ENCODE measurements at places on chromosomes 11 and 22.

DNA sequence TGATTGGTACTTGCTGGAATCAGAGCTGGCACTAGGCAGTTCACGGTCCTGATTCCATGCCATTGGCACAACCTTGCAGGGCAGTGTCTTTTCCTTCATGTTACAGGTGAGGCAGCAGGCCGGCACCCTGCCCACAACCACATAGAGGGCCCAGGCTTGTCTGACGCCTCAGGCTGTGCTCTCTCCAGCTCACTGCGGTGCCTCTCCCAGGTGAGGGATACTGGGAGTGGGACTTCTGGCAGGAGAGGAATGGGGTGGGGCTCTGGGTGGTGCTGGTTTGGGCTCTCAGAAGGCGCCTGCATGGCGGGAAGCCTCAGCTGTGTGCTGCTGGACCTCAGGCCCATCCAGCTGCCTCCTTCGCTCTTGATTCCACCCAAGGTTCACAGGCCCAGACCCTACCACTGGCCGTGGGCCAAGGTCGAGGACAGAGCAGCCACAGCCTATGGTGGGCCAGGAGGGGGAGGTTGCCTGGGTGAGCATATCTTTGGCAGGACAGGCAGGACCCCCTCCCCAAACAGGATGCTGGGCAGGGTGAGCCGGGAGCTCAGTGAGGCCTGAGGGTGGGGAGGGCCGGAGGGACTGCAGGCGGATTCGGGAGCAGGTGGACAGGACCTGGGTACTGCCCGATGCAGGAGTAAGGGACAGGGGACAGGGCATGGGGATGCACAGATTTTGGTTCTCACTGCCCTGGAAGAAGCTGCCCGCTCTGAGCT, 7.0 kb upstream of the MPPED1 start:
- DNase-seq = no peak

DNA sequence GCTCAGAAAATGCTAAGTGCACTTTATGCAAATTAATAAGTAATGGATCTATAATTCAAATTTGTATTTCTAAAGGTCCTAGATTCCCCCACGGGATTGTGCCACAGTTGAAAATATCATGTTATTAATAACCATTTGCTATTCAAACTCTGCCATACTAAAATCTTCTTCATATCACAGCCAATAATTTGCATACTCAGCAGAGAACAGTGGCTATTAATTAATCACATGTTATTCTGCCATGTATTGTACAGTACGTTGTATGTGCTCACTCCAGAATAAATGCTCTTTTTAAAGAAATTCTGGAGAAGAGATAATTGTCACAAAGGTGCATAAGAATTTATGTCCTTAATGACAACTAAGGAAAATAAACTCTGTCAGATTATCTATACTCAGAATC, 184.9 kb upstream of the LUZP2 start:
- no peak for DNase-seq

DNA sequence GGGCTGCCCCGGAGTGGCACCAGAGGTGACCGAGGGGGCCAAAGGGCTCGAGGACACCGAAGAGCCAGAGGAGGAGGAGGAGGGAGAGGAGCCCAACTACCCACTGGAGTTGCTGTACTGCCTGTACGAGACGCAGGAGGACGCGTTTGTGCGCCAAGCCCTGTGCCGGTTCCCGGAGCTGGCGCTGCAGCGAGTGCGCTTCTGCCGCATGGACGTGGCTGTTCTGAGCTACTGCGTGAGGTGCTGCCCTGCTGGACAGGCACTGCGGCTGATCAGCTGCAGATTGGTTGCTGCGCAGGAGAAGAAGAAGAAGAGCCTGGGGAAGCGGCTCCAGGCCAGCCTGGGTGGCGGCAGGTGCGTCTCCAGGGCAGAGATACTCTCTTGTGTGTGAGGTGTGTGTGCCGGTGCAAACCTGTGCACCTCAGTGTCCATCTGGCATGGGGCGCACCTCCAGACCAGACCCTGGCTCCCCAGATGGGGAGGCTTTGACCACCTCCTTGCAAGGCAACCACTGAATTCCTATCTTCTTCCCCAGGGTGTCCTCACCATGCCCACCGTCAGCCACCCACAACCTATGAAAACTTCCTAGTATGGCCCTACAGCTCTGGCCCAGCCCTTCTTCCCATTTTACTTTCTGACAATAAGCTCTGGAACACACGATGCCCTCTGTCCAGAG, 3.4 kb downstream of the NLRP6 start:
- DNase-seq = no peak

- no peak for DNase-seq
Measured at GRCh38 chr11:67423891-67424613, 4.2 kb upstream of the RPS6KB2 start.

DNA sequence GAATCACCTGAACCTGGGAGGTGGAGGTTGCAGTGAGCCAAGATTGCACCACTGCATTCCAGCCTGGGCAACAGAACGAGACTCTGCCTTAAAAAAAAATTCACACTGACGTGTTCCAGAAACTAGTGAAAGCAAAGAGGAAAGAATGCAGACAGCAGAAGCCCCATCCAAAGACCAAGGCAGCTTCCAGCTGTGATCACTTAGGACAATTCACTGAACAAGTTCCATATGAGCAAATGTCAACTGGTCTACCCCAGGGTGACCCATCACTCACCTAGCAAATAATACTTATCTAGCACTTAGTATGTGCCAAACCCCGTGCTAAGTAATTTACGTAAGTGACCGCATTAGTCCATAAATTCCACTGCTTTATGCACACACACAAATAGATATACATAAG, 138.9 kb downstream of the LARGE1 start:
- no peak for DNase-seq

DNA sequence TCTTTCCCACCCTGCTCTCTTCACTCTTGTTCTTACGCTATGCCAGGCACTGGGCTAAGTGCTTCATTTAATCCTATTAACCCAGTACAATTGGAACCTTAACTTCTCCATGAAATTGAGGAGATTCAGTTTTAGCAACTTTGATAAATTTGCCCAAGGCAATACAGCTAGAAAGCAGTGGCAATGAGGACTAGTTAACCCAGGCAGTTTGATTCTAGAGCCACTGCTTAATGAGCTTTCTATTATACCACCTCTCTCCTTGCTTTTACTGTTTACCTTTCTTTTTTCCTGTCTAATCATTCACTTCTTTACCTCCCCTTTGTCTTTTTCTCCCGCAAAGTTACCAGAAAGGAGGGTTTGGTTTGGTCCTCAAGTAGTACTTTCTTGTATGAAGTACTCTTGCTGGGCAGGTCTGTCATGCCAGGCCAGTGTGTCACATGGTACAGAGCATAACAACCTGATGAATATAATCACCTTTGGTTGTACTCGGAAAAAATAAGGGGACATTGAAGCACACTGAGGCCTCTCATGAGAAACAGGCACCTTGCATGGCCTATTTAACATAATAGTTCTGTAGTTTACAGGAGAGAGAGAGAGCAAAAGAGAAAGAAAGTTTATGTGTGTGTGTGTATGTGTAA, 70.6 kb downstream of the PDHX start:
- DNase-seq = no peak

- peak; percentile 41 for DNase-seq
Measured at GRCh38 chr11:74388678-74389327, 9.4 kb downstream of the PGM2L1 start.

DNA sequence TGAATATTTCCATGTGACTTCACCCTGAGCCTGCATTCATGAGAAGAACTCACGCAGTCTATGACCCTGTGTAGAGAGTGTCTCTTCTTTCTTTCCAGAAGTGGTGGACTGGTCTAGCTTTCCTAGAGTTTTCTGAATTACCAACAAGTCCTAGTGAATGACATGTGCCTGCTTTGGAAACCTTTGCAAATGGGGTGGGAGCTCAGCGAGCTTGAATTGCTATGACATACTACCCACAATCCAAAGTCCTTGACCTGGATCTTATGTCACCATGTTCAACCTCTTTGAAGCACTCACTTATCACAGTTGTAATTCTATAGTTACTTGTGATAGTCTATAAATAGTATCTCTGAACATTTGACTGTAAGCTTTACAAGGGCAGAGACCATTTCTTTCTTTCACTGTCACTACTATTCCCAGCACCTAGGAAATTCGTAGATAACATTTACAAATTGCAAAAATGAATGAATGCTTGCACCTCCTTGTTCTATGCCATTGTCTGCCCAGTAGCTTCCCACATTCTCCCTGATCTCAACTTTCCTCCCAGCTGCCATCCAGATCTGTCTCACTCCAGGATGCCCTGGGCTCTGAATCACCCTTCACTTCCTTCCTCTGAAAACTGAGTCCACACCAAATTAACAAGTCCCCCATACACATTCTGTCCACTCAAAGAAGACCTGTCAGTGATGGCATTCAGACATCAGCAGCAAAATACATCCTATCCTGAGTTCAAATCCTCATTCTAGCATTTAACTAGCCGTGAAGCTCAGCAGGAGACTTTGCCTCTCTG, 201.9 kb upstream of the SESN3 start:
- no peak for DNase-seq

- no peak for DNase-seq
Measured at GRCh38 chr11:134866215-134866614, 454.2 kb upstream of the B3GAT1 start.

GRCh38 chr11:26676641-26677040, 45.2 kb downstream of the SLC5A12 start:
- DNase-seq = no peak

- no peak for DNase-seq
Measured at GRCh38 chr11:110345743-110346142, 49.3 kb upstream of the RDX start.

DNA sequence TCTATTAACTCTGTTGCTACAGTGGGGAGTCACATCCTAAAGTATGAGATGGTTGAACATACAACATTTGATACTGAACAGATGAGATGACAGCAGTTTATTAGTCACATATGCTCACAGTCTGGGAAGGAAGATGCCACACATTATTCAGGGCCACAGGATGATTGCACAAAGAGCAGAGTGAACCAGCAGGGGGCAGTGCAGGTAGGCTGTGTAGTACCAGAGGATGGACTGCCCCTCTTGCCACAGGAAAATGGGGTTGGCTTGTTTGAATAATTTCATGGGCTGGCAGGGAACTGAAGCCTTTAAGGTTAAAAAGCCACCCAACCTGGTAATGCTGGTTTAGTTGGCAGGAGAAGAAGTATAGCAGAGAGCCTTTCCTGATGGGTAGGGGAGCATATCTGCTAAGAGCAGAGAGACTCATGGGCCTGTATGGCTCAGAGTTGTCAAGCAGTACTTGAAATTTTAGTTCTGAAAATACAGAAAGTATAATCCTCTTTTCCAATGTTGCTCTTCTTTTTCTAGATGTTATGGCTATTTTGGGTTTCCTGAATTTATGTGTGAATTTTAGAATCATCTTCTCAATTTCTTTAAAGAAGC, 180.4 kb upstream of the B3GAT1 start:
- DNase-seq = no peak

GRCh38 chr11:44319552-44320288, 9.8 kb upstream of the ALX4 start:
- DNase-seq = no peak

Measured in stimulated activated CD8-positive, alpha-beta memory T cell treated with anti-CD3 and anti-CD28 coated beads, Interleukin-2, amount 100 ng/mL, for 1 hour (primary cell).